LHCN-M2 (cell line): ENCODE measurements at places on chromosomes 4 and X.

DNA sequence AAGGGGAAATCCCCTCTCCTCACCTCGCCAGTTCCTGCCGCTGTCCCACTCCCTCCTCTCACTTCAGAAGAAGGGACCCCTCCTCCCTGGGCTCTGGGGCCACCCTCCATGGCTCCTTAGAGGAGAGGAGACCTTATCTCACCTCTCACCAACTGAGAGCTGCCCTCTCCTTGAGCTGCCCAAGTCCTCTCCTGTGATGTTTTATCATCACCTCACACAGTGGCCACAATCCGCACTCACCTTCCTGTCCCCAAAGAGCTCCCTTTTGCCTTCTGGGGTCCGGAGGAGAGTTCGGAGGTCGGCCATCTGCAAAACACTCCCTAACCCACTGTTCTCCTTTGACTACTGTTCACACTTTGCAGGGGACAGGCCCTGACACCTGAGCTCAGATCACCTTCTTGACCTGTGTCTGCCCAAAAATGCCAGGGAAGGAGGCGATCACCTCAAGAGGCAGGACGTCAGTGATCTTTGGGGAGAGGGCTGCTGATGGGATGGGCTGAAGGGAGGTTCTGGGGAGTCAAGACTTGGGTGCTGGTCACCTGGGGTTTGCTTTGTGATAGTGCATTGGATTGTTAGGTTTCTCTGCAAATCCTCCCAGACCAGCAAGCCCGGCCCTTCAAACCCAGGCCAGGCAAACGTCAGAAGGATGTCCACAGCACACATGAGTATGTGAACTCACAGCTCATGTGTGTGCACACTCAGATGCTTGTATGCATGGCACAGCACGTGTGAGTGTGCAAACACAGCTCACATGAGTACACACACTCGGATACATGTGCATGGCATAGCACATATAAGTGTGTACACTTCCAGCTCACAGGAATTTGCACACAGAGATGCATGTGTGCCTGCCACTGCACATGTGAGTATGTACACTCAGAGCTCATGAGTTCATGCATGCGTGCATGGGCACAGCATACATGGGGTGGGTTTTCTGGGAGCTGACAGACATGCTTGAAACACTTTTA, 41.8 kb downstream of the HTRA3 start:
- no peak for DNase-seq

- peak; percentile 84 for DNase-seq
These were observed 45.9 kb downstream of the WDFY3 start for GRCh38 chr4:84920617-84921016.

DNA sequence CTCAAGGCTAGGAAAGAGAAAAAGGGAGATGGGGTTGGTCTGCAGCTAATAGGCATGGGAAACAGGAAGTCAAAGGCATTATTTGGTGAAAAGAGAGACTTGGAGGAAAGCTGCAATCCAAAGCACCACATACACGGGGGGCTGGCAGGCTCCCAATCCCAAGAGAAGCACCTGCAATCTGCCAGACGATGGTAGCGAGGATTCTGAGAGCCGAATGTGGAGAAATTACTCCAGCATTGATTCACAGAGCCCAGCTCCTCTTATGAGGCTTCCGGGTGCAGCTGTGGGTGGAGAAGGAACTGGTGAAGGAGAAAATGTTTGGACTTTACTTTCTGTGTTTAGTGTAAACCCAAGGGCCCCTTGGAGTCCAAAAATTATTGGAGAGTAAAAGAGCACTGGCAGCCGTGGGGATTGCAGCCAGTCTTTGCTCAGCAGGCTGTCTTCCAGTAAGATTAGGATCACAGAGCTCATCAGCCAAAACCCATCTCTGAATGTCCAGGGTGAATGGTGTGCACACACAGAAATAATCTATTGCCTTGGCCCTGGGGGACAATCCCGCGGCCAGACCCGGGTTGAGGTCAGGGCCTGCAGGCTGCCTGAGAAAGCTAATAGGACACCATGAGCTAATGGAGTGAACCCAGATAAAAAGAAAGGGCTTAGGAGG, 197.6 kb downstream of the KIT start:
- no peak for DNase-seq

GRCh38 chr4:157172011-157172410, 48.5 kb upstream of the GRIA2 start:
- DNase-seq = peak; percentile 29
